Hematopoietic multipotent progenitor cell treated with erythropoietin and hydrocortisone succinate and interleukin-3 and kit ligand, for 6 days (in vitro differentiated cells): ENCODE measurements at places on chromosomes 2 and 18.

- peak; percentile 81 for DNase-seq
Measured at GRCh38 chr2:164803776-164804466, 37.7 kb downstream of the COBLL1 start.

DNA sequence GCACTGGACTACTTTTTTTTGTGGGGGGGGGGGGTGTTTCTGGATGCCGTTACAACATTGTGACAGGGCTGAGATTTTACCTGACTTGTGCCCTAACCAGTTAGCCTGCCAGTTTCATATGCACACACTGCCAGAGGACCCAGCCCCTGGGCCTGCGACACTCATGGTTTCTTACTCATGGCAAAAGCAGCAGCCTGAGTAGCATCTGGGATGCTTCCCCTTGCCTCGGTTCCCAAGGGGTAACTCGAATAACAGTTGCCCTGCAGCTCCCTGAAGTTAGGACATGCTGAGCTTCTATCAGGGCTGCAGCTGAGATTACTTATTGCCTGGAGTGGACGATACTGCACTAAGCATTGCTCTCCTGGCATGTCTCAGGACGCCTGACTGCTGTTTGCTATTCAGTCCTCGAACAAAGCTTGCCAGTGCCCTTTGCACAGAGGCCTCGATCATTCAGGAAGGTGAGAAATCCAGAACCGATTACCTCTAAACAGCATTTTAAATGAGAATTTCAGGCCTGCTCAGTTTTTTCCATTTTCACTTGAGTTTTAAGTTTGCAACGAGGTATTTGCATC lies 47.9 kb downstream of the TRPM8 start:
- DNase-seq = no peak

GRCh38 chr2:37782155-37782673 lies 110.8 kb upstream of the CDC42EP3 start:
- no peak for DNase-seq

DNA sequence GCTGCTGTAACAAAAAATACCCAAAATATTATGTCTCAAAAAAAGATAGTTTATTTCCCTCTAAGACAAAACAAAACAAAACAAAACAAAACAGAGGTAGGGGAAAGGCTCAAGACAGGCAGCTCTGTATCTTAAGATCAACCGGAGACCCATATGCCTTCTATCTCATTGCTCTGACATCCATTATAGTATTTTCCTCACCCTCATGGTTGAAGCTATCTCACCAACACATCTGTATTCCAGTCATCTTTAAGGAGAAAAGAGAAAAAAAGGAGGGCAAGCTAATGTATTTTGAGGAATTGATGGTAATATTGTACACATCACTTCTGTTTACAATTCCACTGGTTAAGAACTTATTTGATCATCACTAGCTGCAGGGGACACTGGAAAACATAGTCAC lies 239.7 kb downstream of the ICOS start:
- no peak for DNase-seq

DNA sequence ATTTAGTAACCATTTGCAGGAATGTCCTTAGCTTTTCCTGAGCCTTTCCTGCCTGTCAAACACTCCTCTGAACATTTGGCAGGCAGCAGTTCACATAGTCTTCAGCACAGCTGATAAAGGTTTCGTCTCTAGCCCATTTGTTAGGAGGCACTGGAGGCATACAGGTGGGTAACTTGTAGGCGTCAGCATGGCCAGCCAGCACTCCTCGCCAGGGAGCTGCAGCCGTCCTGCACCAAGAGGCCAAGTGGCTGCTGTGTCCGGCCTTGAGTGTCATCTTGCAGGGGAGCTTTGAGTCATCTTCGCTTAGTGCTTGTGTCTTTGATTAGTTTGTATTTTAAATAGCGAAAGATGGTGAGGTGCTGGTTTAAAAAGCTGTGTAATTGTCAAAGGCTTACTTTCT lies 120.3 kb upstream of the NFATC1 start:
- no peak for DNase-seq

DNA sequence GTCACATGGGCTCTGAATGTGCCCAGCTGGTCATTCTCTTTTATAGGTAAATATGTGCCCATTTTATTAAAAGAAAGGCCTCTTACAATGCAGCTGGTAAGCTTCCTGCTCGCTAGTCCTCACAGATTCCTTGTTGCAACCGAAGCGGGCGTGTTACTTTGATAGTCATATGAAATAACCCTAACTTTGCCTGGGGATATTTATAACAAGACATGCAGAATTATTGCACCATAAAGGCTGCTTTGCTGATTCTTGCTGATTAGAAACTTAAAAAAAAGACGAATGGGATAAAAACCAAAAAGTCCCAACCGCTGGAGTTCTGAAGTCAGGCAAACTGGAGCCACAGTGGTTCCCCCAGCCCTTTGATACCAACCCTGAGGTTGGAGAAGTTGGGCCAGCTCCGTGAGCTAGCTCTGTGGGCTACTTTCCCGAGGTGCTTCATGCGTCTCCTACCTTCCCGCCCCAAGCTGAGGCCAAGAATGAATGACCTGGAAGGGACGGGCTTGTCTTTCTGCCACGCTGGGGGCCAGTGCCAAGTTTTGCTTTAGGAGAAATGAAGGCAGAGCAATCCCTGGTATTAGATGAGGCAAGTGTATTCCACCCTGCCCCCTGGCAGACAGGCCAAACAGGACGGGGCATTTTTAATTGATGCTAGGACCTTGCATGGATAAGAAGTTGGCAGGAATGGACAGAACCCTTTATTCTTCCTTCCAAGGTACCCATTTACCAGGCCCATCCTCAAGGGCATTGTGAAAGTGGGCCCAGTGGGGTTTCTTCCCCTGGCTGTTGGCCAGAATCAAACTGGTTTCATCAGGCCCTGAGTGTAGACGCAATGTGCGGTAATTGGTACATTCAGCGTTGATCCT lies 140.4 kb downstream of the KCTD1 start:
- DNase-seq = no peak
